ENCODE measurements at places on chromosomes 12 and 14.

- no peak for DNase-seq
Measured at GRCh38 chr12:90836689-90837088, 118.3 kb downstream of the CCER1 start.

DNA sequence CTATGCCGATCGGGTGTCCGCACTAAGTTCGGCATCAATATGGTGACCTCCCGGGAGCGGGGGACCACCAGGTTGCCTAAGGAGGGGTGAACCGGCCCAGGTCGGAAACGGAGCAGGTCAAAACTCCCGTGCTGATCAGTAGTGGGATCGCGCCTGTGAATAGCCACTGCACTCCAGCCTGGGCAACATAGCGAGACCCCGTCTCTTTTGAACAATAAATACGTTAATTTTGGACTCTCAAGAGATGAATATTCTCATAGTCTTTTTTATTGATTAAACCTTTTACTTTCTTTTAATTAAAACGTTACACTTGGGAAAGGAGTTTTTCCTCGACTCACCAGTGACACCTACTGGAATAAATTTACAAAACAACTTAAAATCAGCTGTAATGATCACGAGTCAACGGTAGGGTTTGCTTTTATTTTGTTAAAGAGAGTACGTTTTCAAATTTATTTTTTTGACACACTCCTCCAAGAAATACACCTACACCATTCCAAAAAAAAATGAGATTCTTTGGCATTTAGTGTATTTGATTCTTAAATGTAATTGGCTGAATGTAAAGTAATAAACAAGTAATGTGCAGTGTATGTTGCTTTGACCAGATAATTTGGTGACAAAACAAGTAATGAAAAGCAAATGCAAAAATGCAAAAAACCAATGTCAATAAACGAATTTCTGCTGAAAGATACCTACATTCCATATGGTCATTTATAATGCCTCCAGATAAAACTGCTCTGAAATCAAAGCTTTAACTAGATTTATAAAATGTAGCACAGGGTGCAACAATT, 687 bp upstream of the RPS29 start:
- DNase-seq: peak; percentile 86

DNA sequence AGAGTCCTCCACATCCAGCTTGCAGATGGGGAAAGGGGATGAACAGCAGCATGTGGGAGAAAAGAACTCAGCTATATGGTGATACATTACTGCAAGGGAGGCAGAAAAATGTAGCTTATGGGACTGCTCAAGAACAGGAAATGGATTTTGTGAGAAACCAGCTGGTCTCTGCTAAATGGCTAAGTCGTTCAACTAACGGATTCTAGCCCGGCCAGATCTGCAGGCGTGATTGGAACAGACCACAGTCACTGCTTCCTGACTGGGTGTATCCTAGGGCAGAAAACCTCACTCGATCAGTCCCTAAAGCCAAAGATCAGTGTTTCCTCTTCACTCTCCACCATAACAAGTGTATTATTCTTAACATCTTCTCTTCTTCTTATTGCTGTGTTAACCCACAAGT, 8.1 kb upstream of the PTGDR start:
- peak; percentile 73 for DNase-seq

DNA sequence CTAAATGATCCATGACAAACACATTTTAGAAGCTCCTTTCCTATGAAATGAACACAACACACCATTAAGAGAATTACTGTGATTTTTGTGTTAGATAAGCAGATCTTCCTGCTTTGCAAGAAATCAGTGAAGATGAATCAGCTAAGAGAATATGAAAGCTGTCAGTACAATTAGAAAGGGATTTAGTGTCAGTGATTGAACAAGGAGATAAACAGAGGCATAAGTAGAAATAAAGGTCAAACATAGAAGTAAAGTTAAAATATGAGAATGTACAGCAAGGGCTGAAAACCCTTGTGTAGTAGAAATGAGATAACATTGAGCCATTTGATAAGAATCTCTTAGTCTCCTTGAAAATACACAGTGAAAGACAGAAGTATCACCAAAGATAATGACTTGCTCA, 21.4 kb upstream of the SLC16A7 start:
- no peak for DNase-seq

DNA sequence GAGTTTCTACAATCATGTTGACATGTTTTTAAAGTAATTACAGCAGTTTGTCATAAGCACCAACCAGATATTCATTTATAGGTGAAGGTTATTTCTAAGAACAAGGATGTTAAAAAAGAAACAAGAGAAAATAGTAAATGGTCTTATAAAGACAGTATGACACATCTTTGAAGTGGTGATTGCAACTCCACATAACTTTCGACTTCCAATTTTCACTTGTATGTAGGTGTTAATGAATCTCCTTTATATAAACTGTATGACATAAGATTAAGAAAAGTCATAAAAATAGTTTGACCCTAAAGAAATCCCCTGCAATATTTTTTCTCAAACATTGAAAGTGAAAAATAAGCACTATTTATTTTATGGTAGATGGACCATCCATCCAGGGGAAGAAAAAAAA, 144.8 kb upstream of the PTPRQ start:
- DNase-seq: no peak

DNA sequence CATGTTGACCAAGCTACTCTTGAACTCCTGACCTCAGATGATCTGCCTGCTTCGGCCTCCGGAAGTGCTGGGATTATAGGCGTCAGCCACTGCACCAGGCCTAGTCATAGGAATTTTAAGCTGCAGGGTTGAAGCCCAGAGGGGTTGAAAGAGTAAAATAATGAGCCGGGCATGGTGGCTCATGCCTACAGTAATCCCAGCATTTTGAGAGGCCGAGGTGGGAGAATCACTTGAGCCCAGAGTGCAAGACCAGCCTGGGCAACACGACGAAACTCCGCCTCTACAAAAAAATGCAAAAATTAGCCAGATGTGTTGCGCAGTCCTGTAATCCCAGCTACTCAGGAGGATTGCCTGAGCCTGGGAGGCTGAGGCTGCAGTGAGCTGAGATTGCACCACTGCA, 69.6 kb downstream of the GALNT8 start:
- no peak for DNase-seq

- no peak for DNase-seq
Measured at GRCh38 chr12:102876883-102877282, 40.2 kb downstream of the PAH start.

DNA sequence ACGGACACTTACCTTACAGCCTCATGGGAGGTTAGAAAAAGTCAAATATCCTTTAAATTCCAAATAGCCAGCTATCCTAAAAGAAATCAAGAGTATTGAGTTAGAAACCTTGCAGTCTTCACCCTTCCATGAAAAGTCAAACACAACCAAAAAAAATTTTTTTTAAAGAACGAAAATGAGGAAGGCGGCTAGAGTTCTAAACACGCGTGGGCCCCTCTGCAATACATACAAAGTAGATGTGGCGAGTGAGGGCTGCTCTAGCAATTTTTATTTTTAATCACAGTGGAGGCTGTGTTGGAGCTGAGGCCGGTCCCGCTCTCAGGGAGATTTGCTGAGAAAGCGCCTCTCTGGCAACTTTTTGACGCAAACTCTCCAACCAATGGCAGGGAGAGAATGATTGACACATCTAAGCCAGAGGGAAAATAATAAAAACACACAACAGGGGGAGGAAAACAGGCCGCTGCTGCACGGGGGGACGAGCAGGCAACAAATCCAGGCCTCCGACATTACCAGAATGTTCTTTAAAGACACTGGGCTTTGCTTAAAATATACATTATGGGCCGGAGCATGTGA, at the start of gene OTX2:
TSS of gene OTX2 (minus strand) at position 333 of the 573 bp plus-strand sequence. CDS start 5,023 bp downstream, outside the sequence.
- DNase-seq: no peak

DNA sequence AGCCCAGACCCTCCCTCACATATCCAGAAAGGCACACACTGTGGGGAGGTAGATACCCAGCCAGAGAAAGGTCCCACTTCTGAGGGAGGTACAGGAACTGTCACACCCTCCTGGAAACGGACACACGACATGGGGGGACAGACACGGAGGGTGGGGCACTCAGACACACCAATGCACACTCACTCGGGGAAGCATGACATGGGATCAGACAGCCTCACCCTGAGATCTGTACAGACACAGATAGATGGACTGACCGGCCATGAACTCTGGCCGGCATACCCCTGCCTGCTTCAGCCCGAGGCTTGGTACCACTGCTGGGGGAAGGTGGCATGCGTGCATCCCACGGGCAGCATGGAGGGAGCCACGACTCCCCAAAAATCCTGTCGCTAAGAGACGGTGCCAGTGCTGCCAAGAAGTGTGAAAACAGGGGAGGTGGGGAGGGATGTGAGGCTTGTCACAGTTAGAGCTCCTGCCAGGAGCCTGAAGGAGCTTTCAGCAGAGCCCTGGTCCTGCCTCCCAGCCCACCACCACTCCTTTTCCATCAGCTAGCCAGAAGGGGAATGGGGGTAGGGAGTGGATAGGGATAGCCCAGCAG, 571 bp downstream of the CPNE6 start:
- DNase-seq: no peak

- no peak for DNase-seq
Measured at GRCh38 chr14:93533437-93533836, 102.7 kb downstream of the UNC79 start.

GRCh38 chr14:30445011-30445793, 113.8 kb upstream of the G2E3 start:
- DNase-seq: no peak

DNA sequence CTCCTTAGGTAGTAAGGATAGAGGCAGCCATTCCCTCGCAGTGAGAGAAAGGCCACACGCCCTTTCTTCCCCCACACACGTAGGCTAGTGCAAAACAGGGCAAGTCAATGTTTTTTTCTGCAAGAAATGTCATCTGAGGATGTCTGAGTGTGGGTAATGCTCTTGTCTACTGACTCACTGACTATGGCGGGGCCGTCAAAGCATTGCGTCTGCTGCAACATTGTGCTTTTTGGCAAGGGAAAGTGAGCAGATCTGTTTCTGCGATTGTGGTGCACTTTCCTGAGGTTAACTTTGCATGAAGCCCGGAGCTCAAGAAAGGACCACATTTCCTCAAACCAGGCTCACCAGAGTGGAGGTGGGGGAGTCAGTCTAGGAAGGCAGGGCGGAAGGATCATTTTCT, 181.6 kb upstream of the GZMB start:
- DNase-seq: no peak

- no peak for DNase-seq
Measured at GRCh38 chr14:74475678-74476077, 17.4 kb downstream of the NPC2 start.

GRCh38 chr14:42869681-42870080, 1263.0 kb downstream of the LRFN5 start:
- no peak for DNase-seq

- DNase-seq: no peak
Measured at GRCh38 chr14:95238487-95239298, 81.0 kb downstream of the CLMN start.

- DNase-seq: no peak
Measured at GRCh38 chr12:21138016-21138415, 7.0 kb downstream of the SLCO1B1 start.

DNA sequence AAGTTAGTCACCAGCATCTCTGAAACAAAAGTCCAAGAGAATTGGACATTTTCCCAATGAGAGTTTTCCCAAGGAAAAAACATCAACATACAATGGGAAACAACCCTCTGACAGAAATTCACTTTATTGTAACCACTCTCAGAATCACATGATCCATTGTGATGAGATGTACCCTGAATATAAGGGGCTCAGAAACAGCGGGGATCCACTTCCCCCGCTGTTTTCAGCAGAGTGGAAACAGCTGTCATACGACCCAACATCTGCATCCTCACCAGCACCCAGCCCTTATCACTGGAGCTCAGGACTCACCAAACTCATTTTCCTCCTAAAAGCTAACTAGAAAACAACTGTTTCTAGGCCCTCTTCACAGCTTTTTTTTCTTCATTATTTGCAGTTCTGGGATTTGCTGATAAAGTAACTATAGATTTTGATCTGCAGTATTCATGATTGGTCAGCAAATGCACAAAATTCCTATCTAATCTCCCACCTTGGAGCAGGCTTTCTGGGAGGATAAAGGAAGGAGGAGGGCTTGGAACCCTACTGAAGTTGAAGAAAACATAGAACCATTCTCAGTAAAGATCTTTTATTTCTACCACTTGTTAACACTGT, 31.3 kb downstream of the CORO1C start:
- no peak for DNase-seq

DNA sequence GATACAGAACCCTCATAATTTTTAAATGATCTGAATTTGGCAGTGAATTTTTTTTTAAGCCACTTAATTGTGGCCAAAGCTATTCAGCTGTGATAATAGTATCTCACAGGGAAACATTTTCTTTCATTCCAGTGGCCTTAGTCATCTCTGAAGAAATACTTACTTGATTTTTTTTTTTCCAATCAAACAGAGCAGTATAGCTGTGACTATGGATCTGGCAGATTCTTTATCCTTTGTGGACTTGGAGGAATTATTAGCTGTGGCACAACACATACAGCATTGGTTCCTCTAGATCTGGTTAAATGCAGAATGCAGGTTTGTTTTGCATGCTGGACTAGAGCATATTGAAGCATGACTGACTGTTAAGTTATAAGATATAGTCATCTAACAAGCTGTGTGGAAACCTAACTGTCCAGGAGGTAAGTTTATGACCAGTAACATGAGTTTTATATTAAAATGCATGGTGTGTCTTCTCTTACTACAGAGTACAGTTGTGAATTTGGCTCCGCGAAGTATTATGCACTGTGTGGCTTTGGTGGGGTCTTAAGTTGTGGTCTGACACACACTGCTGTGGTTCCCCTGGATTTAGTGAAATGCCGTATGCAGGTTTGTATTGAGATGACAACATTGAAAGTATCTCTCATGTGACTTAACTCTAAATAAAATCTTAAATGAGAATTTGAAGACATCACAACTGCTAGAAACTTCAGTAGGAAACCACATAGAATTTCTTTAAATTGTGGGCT, 1.9 kb downstream of the SLC25A3 start:
- peak; percentile 25 for DNase-seq

GRCh38 chr14:87940894-87941293, 52.1 kb downstream of the GALC start:
- no peak for DNase-seq

DNA sequence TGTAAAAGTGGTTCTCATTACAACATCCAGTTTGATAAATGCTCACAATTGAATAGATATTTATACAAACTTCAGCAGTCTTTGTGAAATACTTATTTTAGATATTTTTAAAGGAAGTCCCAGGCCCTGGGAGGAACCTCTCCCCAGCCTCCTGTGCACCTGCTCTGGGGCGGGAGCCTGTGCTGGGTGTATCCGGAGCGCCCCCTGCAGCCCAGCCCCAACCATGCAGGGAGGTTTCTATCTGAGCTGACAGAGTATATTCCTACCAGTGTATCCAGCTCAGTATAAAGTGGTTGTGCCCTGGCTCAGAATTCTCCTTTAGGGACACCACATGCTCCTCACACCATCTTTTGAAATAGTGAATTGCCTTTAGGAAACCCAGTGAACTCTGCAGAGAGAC, 851.8 kb downstream of the TMEM121 start:
- no peak for DNase-seq

GRCh38 chr14:76323331-76324050, 52.4 kb upstream of the ESRRB start:
- no peak for DNase-seq

DNA sequence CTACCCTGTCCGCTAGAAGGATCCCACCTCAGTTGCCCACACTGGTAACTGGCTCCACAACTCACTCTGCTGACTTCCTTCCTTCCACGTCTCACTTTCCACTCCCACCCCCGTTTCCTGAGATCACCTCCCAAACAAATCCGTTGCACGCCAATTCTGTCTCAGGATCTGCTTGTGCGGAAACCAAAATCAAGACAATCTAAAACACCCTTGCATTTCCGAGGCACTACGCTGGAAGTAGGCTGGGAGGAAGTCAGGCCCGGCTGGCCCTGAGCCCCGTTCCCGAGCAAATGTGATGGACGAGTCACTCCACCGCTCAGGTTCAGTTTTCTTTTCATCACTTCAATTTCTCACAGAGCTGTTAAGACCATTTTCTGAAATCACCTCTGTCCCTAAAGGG, 23.1 kb downstream of the ABCB9 start:
- DNase-seq: no peak

- no peak for DNase-seq
Measured at GRCh38 chr14:57714487-57714931, 151.4 kb downstream of the SLC35F4 start.
